ENCODE measurements at places on chromosomes 4 and X. TPM values are rescaled to one million over a fixed set of nuclear protein-coding genes. Genes with fewer than 3 reads are reported as not detected.

CLGN gene
- total RNA-seq = 0.09 TPM

CLNK gene
- total RNA-seq = not detected

TMPRSS11B gene
- not detected for total RNA-seq

MOB1B gene
- total RNA-seq = 10.0 TPM

PRSS12 gene
- total RNA-seq = 8.2 TPM

PI4K2B gene
- total RNA-seq = 21.4 TPM

SLIT2 gene
- total RNA-seq = 0.65 TPM

REPS2 gene
- 9.7 TPM for total RNA-seq

RASSF6 gene
- not detected for total RNA-seq

VCX2 gene
- total RNA-seq = not detected

SHISA3 gene
- not detected for total RNA-seq

RNF128 gene
- total RNA-seq = 0.09 TPM

PABPC4L gene
- 0.65 TPM for total RNA-seq

GPRIN3 gene
- total RNA-seq = 0.69 TPM

IL21 gene
- not detected for total RNA-seq

TEX13A gene
- total RNA-seq = not detected

UGT2B17 gene
- not detected for total RNA-seq

TMEM47 gene
- 6.4 TPM for total RNA-seq

SORBS2 gene
- total RNA-seq = 45.1 TPM

BST1 gene
- 77.7 TPM for total RNA-seq

TMEM156 gene
- total RNA-seq = not detected

LRRC66 gene
- total RNA-seq = under 0.01 TPM

CYBB gene
- total RNA-seq = not detected

DDX53 gene
- total RNA-seq = not detected

SULT1B1 gene
- 2.1 TPM for total RNA-seq

ZNF711 gene
- 10.3 TPM for total RNA-seq

CTAG1B gene
- total RNA-seq = not detected

SPACA5B gene
- not detected for total RNA-seq

ANXA3 gene
- total RNA-seq = 4.5 TPM

IGFBP7 gene
- total RNA-seq = 851 TPM

CFAP47 gene
- total RNA-seq = under 0.01 TPM

SHROOM4 gene
- 23.6 TPM for total RNA-seq

MTMR8 gene
- 0.17 TPM for total RNA-seq

Measured in dermis lymphatic vessel endothelial cell (primary cell).